ENCODE measurements at places on chromosomes 2 and 18. TPM values are rescaled to one million over a fixed set of nuclear protein-coding genes. Genes with fewer than 3 reads are reported as not detected.
A peak's percentile ranks its signal among the peaks of the same experiment; 100 is the strongest.

Gene CAPN13
- total RNA-seq: not detected

DNA sequence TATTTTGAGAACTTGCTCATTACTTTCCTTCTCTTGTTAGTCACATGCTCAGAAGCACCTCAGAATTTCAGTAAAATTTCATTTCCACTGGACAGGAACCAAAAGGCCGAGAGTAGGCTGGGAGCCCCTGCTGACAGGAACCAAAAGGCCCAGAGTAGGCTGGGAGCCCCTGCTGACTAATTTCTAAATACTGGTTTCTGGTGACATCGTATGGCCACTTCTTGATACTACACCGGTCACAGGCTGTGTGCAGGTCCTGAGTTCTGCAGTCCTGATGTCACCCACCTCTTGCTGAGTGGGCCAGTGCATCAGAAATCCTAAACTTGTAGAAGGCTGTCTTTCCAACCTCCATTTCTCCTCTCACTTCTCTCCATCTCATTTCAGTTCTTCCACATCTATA lies 17.7 kb upstream of the EN1 start:
- peak; percentile 36 for DNase-seq
- peaks cover 29% of the 10 kb centered on the region for H3K27me3 ChIP-seq
- no peaks in the 10 kb centered on the region for H3K36me3 ChIP-seq
- no peak overlapping the region for H3K27ac ChIP-seq

Gene TMEM178A
- total RNA-seq: not detected

GRCh38 chr2:20018601-20019152 lies 6.2 kb upstream of the MATN3 start:
- no peak overlapping the region for H3K4me3 ChIP-seq
- no peak overlapping the region for H3K27ac ChIP-seq
- no peaks in the 10 kb centered on the region for H3K4me1 ChIP-seq

Gene EMILIN2
- total RNA-seq: 32.7 TPM

GRCh38 chr18:52376104-52376503 lies 36.1 kb downstream of the DCC start:
- H3K4me3 ChIP-seq: no peak overlapping the region
- H3K4me1 ChIP-seq: no peaks in the 10 kb centered on the region
- no peak overlapping the region for H3K27ac ChIP-seq
- no peaks in the 10 kb centered on the region for H3K27me3 ChIP-seq

DNA sequence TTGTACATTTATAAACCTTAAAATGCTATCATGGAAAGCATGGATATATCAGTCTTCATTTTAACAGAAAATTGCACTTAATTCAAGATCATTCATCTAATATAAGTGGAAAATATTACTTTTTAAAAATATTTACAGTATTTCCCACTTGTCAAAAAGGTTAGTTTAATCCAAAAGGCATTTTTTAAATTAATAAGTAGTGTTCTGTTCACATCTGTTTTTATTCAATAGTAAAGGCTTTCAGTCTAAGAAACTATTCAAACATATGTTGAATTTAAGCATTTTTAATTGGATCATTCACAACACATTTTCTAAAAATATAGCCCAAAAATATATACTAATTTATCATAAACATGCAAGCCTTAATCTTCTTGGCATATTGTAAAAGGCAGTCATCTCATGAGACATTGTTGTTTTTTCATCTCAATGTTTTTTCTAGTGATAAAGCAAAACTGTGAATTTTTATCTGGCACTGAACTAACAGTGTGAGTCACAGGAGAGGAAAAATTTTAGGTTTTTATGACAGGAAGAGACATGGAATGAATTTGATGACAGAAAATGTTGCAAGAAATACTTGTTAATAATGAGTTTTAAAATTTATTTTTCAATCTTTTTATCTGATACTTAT lies 1642.5 kb upstream of the TMEFF2 start:
- no peak for DNase-seq
- no peaks in the 10 kb centered on the region for H3K4me1 ChIP-seq
- H3K27ac ChIP-seq: no peak overlapping the region
- H3K36me3 ChIP-seq: no peaks in the 10 kb centered on the region
- H3K27me3 ChIP-seq: no peaks in the 10 kb centered on the region

Gene PTPRN
- 0.16 TPM for total RNA-seq

- DNase-seq: no peak
- H3K4me3 ChIP-seq: peak overlapping the region; percentile 86
- H3K4me1 ChIP-seq: peaks cover 21% of the 10 kb centered on the region
- H3K36me3 ChIP-seq: peaks cover 7% of the 10 kb centered on the region
Observed at GRCh38 chr2:130391872-130392670, 36.2 kb downstream of the PTPN18 start.

DNA sequence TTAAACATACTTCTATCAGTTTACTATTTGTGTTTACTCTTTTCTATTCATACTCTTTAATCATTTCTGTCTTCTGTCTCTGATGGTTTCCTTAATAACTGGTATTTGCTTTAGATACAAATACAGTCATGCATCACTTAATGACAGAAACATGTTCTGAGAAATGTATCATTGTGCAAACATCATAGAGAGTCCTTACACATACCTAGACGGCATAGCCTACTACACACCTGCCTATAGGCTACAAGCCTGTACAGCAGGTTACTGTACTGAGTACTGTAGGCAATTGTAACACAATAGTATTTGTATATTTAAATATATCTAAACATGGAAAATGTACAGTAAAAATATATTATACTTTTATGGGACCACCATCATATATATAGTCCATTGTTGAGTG lies 36.3 kb downstream of the VSNL1 start:
- peaks cover 2% of the 10 kb centered on the region for H3K27me3 ChIP-seq
- H3K36me3 ChIP-seq: no peaks in the 10 kb centered on the region
- H3K4me1 ChIP-seq: peaks cover 28% of the 10 kb centered on the region
- no peak for DNase-seq

DNA sequence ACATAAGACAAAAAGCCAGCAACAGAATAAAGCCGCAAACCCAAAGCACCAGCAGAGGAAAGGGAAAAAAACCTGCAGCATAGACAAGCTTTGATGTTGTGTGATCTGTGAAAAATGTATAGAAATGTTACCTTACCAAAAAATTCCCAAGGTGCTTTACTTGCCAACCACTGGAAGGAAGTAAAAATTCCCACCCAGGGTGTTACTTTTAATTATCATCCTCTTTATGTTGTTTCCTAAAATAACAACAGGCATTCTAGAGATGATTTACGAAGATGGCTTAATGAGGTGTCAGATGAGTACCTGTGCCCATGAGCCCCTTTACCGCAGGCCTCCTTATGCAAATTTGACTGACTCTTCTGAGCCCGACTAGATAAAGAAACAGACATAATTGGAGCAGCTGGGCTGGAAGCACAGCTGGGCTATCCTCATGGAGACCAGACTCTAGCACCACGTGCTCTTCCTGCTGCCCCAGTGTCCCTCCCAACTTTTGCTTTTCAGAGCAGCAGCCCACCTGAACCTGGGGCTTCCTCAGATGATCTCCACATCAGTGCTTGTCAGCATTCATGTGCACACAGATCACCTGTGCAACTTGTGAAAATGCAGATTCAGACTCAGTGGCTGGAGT lies 41.5 kb downstream of the SRSF7 start:
- H3K27me3 ChIP-seq: no peaks in the 10 kb centered on the region
- H3K4me1 ChIP-seq: peaks cover 37% of the 10 kb centered on the region
- peak overlapping the region; percentile 66 for H3K27ac ChIP-seq
- H3K36me3 ChIP-seq: peaks cover 49% of the 10 kb centered on the region
- H3K4me3 ChIP-seq: peak overlapping the region; percentile 31

DNA sequence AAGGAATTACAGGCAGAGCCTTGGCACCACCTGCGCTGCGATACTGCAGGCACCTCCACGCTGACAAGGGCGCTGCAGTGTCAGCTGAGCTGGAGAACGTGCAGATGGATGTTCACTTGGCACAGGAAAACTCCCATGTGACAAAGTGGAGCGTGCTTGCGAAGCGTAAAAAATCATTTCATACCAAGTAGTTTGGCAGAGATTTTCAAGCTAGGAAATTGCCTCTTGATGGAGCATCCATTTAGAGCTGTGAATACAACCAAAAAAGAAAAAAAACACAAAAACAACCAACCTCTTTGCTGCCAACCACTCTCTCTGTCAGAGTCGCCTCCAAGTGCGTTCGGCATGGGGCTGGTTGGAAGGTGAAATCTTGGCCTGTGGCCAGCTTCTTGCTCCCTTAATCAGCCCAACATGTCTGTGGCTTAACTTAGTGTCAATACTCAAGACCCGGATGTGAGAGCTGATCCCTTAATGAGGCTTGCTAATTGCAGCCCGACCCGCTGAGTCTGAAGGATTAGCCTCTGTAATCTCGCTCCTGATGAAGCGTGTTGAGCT lies 38.1 kb downstream of the ACOXL start:
- H3K4me3 ChIP-seq: no peak overlapping the region
- peaks cover 14% of the 10 kb centered on the region for H3K27me3 ChIP-seq
- no peaks in the 10 kb centered on the region for H3K36me3 ChIP-seq
- H3K27ac ChIP-seq: no peak overlapping the region

DNA sequence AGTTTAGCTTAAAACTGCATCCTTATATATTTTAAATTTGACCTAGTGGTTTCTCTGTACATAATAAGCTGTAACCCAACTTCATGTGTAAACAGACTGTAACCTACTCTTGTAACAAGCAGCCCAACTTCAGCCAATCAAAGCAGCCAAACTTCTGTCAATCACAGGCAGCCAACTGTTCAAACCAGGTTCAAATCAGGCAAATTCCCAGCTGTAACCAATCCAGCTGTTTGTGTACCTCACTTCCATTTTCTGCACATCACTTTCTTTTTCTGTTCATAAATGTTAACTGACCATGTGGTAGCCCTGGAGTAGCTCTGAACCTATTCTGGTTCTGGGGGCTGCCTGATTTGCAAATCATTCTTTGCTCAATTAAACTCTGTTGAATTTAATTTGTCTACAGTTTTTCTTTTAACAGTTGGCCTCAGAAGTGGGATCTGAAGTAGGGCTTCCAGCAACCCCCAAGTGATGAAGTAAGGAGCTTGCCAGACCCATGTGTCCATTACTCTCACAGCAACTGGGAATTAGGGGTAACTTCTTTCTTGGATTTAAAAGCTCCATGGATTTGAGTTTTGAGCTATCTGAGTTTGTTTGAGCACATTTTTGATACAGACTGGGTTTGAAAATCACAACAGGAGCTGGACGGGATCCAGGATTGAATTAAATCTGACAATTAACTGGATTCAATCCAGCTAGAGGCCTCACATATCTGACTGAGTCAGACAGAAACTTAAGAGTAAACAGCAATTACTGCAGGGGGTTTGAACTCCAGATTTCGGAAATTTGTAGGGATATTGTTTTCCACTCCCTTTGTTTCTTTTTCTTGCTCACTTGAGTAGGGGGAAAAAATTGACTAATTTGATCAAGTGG lies 1569.7 kb upstream of the SLC39A10 start:
- H3K27me3 ChIP-seq: no peaks in the 10 kb centered on the region
- no peak for DNase-seq
- H3K36me3 ChIP-seq: no peaks in the 10 kb centered on the region
- H3K27ac ChIP-seq: no peak overlapping the region
- no peaks in the 10 kb centered on the region for H3K4me1 ChIP-seq

DNA sequence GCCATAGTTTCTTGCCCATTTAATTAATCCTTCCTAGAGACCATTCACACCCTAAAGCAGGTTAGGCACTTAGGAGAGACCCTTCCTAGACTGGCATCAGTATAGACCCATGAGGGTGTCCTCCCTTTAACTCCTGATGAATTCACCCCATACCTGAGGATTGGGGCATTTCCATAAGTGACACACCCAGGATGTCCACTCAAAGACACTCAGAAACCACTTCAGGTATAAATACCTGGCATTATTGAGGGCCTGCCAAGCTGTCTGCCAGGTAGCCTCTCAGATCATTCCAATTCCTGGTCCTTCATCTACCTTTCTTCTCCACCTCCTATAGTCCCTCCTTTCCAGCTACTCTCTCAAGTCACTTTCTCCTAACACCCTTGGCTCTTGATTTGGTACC lies 57.5 kb upstream of the SLC14A2 start:
- no peak overlapping the region for H3K4me3 ChIP-seq
- H3K27me3 ChIP-seq: no peaks in the 10 kb centered on the region
- no peak overlapping the region for H3K27ac ChIP-seq
- H3K4me1 ChIP-seq: no peaks in the 10 kb centered on the region
